Myocyte (in vitro differentiated cells): ENCODE measurements at places on chromosomes 12 and 14.
A peak's percentile ranks its signal among the peaks of the same experiment; 100 is the strongest.

DNA sequence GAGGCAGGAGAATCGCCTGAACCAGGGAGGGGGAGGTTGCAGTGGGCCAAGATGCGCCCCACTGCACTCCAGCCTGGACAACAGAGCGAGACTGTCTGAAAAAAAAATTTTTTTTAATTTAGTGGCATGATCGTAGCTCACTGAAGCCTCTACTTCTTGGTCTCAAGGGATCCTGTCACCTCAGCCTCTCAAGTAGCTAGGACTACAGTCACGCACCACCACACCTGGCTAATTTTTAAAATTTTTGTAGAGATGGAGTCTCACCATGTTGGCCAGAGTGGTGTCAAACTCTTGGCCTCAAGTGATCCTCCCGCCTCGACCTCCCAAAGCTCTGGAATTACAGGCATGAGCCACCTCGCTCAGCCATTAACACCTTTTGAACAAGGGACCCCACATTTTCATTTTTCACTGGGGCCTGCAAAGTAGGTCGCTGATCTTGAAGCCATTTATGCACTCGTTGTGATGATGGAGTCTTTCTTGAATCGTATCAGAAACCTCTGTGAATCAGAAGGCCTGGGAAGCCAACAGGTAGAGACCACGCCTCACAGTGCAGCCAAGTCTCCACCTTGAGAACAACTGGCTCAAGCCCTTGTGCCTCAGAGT lies 5.9 kb downstream of the HCAR1 start:
- DNase-seq = no peak

- peak; percentile 33 for DNase-seq
These were observed 141.7 kb upstream of the DAAM1 start for GRCh38 chr14:59046746-59047145.

DNA sequence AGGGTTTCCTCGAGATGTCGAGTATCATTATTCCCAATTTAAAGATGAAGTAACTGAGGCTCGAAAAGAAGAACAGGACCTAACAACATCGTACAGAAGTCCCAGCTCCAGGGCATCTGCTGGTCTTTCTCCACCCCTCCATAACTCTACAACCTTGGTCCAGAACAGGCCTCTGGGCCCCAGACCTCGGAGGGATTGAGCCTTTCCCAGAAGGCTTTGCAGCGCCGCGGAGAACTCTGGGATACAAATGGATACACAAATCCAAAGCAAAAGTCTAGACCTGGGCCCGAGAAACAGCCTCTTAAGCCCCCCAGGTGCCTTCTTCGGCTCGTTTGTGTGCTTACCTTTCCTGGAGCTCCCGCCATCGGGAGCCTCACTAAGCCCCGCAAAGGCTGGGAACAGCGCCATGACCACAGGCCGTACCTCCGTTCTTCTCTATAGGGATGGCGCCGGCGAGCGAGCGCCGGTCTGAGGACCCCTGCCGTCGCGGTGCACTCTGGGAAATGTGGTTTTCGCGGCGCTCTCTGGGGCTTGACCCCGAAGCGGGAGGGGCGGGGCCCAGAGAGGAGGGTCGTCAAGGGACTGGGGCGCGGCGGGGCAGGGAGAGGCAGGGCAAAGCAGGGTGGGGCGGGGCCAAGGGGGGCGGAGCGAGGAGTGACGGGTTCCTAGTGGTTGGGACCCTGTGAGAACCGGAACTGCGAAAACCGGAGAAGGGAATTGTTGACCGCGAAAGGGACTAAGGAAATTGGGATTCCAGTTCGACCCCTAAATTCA lies at the start of gene NRDE2:
TSS of gene NRDE2 (minus strand) at position 445 of the 774 bp plus-strand sequence. CDS start at position 408, 37 bp downstream.
- peak; percentile 97 for DNase-seq

GRCh38 chr14:68369281-68370056 lies 423.4 kb downstream of the ZFP36L1 start:
- DNase-seq = no peak

- no peak for DNase-seq
These were observed 3.0 kb downstream of the GALNT4 start for GRCh38 chr12:89521364-89522223.

GRCh38 chr14:50539051-50539450 lies 6.7 kb upstream of the MAP4K5 start:
- DNase-seq = no peak

DNA sequence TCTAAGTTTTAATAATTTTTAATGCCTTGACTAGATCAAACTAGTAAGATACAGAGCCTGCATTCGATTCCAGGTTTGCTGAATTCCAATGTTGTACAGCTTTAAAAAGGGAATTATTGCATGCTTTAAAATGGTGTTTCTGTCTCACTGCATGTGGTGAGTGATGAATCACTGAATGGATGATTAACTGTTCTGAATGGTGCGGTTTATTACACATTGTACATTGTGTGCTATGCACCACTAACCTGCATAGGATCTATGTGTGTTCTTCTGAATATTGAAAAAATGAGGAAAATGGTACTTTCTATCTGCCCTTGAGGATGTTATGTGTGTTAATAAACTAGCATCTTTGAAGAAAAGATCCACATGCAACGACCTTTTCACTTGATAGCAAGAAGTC lies 231.7 kb downstream of the NRXN3 start:
- DNase-seq = no peak

GRCh38 chr12:41333974-41334373 lies 145.9 kb downstream of the PDZRN4 start:
- DNase-seq = no peak

DNA sequence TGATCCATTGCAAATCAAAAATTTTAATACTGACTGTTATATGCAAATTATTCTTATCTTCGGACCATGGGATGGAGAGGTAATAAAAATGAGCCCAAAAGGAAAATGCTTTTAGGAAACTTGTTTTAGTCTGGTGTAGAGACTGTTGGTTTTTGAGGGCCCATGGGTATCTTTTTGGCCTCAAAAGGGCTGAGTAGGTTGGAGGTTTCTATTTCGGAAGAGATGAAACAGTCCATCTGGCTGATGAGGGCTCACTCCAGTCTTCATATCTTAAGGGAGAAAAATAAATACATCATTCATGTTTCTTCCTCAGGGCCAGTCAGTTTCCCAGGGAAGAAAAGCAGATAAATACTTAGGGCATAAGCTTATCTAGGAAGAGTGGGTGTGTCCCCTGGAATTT lies 290.7 kb downstream of the RMST start:
- no peak for DNase-seq

GRCh38 chr12:109289004-109289403 lies 20.1 kb downstream of the FOXN4 start:
- no peak for DNase-seq

- peak; percentile 49 for DNase-seq
These were observed 215.6 kb upstream of the DDHD1 start for GRCh38 chr14:53368711-53369201.

- DNase-seq = no peak
These were observed 144.6 kb downstream of the TTLL5 start for GRCh38 chr14:75805646-75806045.

GRCh38 chr12:104480826-104481440 lies 24.2 kb downstream of the CHST11 start:
- DNase-seq = no peak

DNA sequence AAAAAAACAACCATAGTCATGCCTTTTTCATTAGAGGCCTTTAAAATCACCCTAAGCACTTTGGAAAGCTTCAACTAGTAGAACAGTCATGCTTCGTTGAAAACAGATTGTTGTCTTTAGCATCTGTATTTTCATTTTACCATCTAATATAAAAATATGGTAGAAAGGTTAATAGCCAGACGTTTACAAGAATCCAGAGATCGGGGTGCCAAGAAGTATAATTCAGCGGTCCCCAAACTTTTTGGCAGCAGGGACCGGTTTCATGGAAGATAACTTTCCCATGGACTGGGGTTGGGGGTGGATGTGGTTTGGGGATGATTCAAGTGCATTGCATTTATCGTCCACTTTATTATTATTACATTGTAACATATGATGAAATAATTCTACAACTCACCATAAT lies 138.4 kb downstream of the GLT1D1 start:
- DNase-seq = no peak

DNA sequence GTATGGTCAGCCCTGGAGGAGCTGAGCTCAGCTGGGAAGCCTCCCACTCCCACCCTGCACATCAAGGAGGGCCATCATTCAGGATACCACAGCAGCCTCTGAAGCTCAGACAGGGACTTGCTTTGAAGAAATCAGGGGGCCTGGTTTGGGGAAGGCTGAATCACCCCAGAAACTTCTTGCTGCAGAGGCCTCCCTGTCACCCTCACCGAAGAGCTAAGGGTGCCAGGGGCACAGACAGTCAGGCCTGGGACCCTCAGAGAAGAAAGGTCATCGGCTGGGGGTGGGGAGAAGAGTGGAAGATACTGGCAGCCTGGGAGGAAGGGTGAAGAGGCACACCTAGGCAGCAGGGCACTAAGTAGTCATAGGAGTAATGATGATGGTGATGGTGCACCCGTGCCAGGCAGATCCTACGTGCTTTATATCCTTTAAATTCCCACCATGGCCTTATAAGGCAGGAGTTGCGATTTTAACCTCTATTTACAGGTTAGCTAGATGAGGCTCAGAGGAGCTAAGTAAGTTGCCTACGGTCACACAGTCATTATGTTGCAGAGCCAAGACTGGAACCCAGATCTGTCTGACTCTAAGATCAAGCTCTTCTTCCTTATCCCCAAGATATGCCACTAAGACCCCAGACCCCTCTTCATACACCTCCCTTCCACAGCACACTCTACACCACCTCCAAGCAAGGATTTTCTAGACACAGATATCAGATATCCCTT lies 28.5 kb upstream of the PNMA1 start:
- DNase-seq = no peak

DNA sequence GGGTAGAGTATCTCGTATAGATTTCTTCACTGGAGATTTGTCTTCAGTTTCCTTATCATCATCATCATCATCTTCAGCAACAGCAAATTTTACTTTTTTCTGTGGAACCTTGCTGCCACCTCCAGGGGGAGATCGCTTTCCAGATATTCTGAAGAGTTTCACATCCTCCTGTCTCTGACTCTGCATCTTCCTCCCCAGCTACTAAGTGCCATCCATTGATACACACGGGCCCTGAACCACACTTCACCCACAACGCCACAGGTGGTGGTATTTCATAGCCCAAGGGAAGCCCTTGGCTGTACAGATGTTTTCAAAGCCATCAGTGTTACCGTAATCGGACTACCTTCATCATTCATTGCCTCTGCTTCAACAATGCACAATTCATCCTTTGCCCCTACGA lies 82.2 kb downstream of the PPP2R5C start:
- no peak for DNase-seq

- DNase-seq = no peak
These were observed 47.2 kb downstream of the RPH3A start for GRCh38 chr12:112838731-112839130.

DNA sequence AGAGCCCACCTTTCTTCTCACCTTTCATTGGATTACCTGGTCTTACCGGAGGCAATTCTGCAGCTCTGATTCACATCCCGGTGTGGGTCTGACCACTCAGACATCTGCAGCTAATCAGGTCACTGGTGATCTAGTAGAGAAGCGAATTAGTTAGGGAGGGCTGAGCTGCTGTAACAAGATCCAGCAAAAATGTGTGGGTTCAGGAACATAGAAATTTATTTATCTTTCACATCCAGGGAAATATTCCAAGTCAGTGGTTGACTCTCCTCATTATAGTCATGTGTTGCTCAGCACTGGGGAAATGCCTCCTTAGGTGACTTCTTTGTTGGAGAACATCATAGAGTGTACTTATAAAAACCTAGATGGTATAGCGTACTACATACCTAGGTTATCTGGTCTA lies 218.7 kb upstream of the PELI2 start:
- DNase-seq = no peak

DNA sequence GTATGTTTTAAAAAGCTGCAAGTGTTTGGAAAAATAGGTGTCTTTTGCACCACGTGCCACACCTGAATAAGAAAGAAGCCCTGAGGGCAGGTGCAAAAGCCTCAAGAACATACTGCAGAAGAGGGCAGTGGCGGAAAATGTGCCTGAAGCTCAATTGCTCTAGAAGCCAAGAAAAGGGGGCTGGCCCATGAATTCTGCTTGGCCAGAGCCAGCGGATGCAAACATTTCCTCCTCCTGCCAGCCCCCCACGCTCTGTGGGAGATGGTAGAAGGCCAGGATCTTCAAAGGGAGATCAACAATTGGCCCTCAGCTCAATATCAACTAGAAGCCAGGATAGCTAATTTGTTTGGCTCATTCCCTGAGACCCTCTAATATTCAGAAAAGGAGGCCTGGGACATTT lies 80.3 kb upstream of the TMEM132D start:
- no peak for DNase-seq
